Cerebellum (tissue), 4 donors: ENCODE measurements at places on chromosomes 4 and X. TPM values are rescaled to one million over a fixed set of nuclear protein-coding genes. Genes with fewer than 3 reads are reported as not detected.

Gene DMRTC1
- total RNA-seq, result not detected

Gene FAT1
- total RNA-seq, result 85.3 TPM

Gene ZNF674
- 10.1 TPM for total RNA-seq

Gene GPR143
- 2.2 TPM for total RNA-seq

Gene ERAS
- 0.27 TPM for total RNA-seq

Gene SORBS2
- 90.4 TPM for total RNA-seq

Gene TXK
- 0.27 TPM for total RNA-seq

Gene HNRNPH2
- 46.5 TPM for total RNA-seq

Gene PABPC1L2A
- total RNA-seq, result 0.91 TPM

Gene ACOT9
- total RNA-seq, result 21.7 TPM

Gene CWH43
- not detected for total RNA-seq

Gene FGB
- total RNA-seq, result 0.36 TPM

Gene CXCR3
- not detected for total RNA-seq

Gene PFKFB1
- 0.45 TPM for total RNA-seq

Gene AKAP4
- not detected for total RNA-seq

Gene ETDA
- not detected for total RNA-seq

Gene PHEX
- 0.82 TPM for total RNA-seq

Gene PLXNB3
- 3.3 TPM for total RNA-seq

Gene RTL9
- 0.82 TPM for total RNA-seq

Gene TLR7
- total RNA-seq, result 1.2 TPM

Gene SLIT2
- total RNA-seq, result 46.4 TPM

Gene SPANXA2
- not detected for total RNA-seq

Gene LRBA
- total RNA-seq, result 64.8 TPM

Gene TMEM31
- total RNA-seq, result not detected

Gene SSX3
- total RNA-seq, result not detected

Gene GLRA3
- total RNA-seq, result 8.1 TPM

Gene GNRHR
- not detected for total RNA-seq

Gene KLHL34
- total RNA-seq, result 0.09 TPM

Gene F8A2
- not detected for total RNA-seq

Gene KCNIP4
- 126 TPM for total RNA-seq

Gene GRK4
- 26.5 TPM for total RNA-seq

Gene NSUN7
- total RNA-seq, result 5.1 TPM

Gene F8
- 5.8 TPM for total RNA-seq

Gene MAP7D2
- 9.9 TPM for total RNA-seq

Gene RHOXF2
- not detected for total RNA-seq

Gene HSPA4L
- total RNA-seq, result 12.2 TPM

Gene PI4K2B
- 6.8 TPM for total RNA-seq

Gene RWDD4
- 18.1 TPM for total RNA-seq

Gene USP17L28
- total RNA-seq, result not detected

Gene FUNDC1
- total RNA-seq, result 9.7 TPM

Gene GIMD1
- not detected for total RNA-seq

Gene TMSB15A
- total RNA-seq, result 96.7 TPM

Gene FAM241A
- 1.9 TPM for total RNA-seq

Gene RBM10
- 31.8 TPM for total RNA-seq

Gene LGI2
- total RNA-seq, result 5.5 TPM

Gene APLN
- 2.0 TPM for total RNA-seq

Gene ARMCX2
- 35.0 TPM for total RNA-seq

Gene UGT2B10
- not detected for total RNA-seq

Gene TLL1
- 40.4 TPM for total RNA-seq

Gene RBM3
- total RNA-seq, result 116 TPM

Gene GABRQ
- total RNA-seq, result 1.6 TPM

Gene RBMX
- 289 TPM for total RNA-seq
